Uterus (tissue), 4 donors: ENCODE measurements at places on chromosomes 7 and 10. TPM values are rescaled to one million over a fixed set of nuclear protein-coding genes. Genes with fewer than 3 reads are reported as not detected.

DNA sequence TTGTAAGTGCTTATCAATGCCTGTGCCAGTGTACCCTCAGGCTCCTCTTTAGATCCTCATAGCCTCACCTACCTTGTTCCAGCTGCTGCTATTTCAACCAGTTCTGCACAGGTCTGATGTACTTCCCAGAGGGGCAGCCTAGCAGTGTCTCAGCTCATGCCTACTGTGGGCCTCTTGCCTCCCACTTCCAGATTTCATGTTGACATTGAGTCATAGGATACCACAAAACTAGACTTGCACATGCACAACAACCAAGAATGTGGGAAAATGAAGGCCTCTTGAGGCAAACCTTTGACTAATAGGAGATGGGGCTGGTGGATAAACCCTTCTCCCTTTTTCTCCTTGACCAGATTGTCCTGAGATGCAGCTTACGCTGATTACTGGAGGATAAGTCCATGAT is 31.0 kb downstream of the PON3 start:
- no peaks in the 10 kb centered on the region for H3K27me3 ChIP-seq
- H3K36me3 ChIP-seq: no peaks in the 10 kb centered on the region
- DNase-seq: no peak
- no peak overlapping the region for H3K27ac ChIP-seq

DNA sequence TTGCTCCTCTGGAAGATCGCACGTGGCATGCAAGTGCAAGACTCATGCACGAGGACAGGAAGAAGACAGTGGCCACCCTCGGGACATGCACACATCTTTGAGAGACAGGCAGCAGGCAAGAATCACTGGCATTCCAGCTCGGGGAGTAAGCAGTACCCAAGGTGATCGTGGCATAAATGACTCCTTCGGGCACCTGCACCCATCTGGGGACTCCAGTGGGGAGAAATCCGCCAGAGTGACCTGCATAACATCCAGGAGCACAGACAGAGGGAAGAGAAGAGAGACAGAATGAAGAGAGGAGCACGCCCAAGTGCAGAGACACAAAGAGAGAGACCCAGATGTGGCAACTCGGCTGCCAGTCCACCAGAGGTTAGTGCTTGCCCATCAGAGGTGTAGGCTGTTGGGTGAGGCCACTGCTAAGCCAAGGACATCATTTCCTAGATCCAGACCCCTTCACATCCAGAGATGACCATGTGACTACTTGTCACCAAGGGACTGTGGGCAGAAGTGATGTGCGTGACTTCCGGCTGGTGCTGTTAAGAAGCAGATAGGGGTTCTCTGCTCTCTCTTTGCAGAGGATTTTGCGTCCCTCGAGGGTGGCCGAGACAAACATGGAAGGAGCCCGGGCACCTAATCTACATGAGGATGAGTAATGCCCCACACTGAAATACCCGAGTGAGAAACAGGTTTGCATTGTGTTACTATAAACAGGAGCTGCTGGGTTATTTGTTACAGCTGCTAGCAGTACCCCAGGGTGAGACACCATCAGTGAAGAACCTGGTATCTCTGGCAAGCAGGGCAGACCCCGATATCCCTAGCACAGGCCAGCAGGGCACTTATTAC is 80.6 kb downstream of the VWA2 start:
- H3K27me3 ChIP-seq: no peaks in the 10 kb centered on the region
- no peak for DNase-seq
- no peak overlapping the region for H3K27ac ChIP-seq
- H3K4me3 ChIP-seq: no peak overlapping the region

- H3K27ac ChIP-seq: no peak overlapping the region
- no peak for DNase-seq
- H3K4me3 ChIP-seq: no peak overlapping the region
Observed at GRCh38 chr7:94701555-94701973, 45.6 kb upstream of the SGCE start.

DNA sequence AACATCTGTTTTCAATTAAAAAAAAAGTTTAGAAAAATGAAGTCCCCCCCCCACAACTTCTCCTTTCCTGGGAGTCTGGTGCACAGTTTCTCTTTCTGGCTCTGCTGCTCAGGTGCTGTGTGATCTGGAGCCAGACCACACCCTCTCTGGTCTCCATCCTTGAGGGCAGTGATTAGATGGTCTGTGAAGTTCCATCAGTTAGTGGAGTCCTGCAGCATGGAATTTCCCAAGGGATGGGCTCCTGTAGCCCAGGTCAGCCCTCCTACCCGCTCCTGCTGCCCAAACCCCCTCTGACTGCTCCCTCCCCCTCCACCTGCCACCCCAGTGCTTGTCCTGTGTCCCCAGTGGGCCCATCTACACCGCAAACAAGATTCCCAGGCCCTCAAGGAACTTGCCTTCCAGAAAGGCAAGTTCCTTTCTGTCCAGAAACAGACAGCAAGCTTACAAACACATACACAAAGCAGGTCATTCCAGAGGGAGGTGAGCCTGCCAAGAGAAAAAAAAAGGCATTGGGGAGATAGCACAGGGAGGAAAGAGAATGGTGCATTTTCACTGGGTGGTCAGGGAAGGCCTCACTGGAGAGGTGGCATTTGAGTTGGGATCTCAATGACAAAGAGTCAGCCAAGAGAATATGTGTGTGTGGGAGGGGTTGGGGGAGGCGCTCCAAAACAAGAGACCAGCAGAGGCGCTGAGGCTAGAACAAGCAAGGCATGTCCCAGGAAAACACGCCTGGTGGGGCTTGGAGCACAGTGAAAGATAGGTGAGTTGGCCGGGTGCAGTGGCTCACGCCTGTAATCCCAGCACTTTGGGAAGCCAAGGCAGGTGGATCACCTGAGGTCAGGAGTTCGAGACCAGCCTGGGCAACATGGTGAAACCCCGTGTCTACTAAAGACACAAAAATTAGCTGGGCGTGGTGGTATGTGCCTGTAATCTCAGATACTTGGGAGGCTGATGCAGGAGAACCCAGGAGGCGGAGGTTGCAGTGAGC is 49.5 kb upstream of the SLC29A3 start:
- H3K27ac ChIP-seq: peak overlapping the region; percentile 40
- H3K4me3 ChIP-seq: no peak overlapping the region
- peak; percentile 46 for DNase-seq

- DNase-seq: no peak
- no peaks in the 10 kb centered on the region for H3K27me3 ChIP-seq
- H3K4me1 ChIP-seq: no peaks in the 10 kb centered on the region
Observed at GRCh38 chr7:20816372-20816959, 29.8 kb upstream of the SP8 start.

DNA sequence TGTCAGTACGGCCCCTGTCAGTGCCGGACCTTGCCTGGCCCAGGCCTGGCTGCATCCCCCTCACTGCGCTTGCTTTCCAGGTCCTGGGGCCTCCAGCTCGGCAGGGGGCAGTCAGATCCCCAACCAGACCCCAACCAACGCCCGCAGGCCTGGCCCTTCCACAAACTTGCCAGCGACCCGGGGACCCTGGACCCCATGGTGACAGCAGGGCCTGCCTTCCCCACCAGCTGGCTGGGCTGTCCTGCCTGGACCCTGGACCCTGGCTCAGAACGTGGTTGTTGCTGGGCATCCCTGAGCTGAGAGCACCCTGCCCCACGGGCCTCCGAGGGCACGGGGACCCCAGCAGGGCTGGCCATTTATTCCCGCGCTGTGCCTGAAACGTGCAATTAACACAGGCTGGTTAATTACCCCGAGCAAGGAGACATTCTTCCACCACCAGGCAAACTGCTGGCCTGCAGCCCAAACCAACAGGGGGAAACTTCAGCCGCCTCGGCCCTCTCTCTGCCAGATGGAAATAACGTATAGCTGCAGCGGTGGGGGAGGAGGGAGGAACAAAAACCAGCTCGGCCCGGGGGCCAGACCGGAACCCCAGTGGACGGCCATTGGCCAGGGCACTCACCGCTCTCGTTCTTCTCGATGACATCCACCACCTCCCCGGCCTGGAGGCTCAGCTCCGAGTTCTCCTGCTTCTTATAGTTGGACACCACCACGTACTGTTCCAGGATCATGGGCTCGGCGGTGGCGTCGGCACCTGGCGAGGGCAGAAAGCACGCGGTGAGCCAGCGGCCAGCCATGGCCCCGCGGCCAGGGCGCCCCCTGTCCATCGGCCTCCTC is 167.1 kb downstream of the NEURL1 start:
- H3K4me3 ChIP-seq: peak overlapping the region; percentile 69
- H3K4me1 ChIP-seq: no peaks in the 10 kb centered on the region
- no peaks in the 10 kb centered on the region for H3K36me3 ChIP-seq
- H3K27me3 ChIP-seq: no peaks in the 10 kb centered on the region
- DNase-seq: no peak

DNA sequence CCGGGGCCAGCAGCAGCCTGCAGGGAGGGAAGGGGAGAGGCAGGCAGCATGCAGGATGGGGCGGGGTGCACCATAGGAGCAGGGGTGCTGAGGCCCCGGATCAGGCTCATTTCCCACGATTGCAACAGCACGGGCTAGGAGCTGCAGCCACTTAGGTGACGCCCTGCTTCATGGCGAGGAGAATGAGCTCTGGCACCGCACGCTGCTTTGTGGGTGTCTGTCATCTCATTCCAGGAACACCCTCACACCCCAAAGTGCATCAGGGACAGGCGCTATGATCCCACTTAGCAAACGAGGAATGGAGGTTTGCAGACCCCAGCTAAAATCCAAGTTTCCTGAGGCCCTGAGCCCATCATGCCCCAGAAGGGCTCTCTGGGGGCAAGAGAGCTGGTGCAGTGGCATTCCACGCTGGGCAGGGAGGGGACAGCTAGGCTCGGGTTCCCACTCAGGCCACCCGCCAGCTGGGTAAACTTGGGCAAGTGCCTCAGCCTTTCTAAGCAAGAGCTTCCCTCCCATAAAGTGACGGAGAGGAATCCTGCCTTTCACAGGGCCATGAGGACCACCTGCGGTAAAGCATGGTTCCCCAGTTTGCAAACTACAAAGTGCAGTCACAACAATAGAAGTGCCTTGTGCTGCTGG is 9.3 kb downstream of the KCNH2 start:
- DNase-seq: no peak
- H3K27me3 ChIP-seq: no peaks in the 10 kb centered on the region
- no peak overlapping the region for H3K4me3 ChIP-seq
- no peaks in the 10 kb centered on the region for H3K36me3 ChIP-seq

GRCh38 chr7:30135301-30136116 is 723 bp downstream of the MTURN start:
- DNase-seq: peak; percentile 56
- H3K36me3 ChIP-seq: no peaks in the 10 kb centered on the region
- H3K4me1 ChIP-seq: peaks cover 8% of the 10 kb centered on the region
- H3K4me3 ChIP-seq: peak overlapping the region; percentile 85

- DNase-seq: no peak
- H3K4me3 ChIP-seq: no peak overlapping the region
- no peaks in the 10 kb centered on the region for H3K36me3 ChIP-seq
- no peak overlapping the region for H3K27ac ChIP-seq
Observed at GRCh38 chr10:50577681-50578350, 45.9 kb downstream of the SGMS1 start.

DNA sequence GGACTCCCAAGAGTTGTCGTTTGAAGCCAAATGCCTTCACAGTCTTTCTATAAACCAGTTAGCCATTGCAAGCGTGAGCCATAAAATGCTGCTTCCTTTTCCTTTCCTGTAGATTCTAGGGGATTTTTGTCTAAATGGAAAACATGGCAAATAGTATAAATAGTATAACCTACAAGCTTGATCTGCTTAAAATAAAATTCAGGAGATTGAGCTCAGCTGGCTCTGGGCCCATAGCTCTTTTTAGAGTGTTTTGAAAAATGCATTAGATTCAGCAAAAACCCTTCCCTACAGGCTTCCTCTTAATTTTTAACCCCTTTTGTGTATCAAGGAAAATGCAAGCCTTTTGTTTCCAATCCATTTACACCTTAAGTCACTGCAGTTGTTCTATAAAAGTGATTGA is 190.1 kb upstream of the GDF10 start:
- no peak overlapping the region for H3K4me3 ChIP-seq
- no peaks in the 10 kb centered on the region for H3K4me1 ChIP-seq
- H3K27me3 ChIP-seq: no peaks in the 10 kb centered on the region
- no peaks in the 10 kb centered on the region for H3K36me3 ChIP-seq
- H3K27ac ChIP-seq: no peak overlapping the region

DNA sequence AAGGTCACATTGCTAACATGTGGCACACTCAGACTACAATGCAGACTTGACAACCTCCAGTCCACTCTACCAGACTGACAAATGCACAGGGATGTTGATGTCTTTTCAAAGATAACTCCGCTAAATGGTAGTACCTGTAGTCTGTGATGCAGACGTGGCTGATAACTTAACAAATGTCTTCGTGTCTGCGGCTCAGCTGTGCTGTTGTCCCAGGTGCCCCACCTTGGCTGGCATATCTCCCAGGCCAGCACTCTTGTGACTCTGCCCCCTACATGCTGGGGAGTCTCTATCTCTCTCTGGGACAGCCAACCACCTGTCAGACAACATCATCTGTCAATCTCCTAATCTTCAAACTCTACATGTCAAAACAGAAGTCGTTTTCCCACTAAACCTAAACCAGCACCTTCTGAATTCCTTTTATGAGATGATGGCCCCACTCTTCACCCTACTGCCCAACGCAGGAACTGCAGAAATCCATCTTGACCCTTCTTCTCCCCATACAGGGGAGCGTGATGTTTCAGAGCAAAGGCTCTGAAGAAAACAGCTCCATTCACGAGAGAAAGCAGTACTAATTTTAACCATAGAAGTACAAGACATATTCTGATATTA is 156.4 kb downstream of the USP6NL start:
- H3K36me3 ChIP-seq: no peaks in the 10 kb centered on the region
- DNase-seq: no peak
- H3K4me1 ChIP-seq: no peaks in the 10 kb centered on the region

DNA sequence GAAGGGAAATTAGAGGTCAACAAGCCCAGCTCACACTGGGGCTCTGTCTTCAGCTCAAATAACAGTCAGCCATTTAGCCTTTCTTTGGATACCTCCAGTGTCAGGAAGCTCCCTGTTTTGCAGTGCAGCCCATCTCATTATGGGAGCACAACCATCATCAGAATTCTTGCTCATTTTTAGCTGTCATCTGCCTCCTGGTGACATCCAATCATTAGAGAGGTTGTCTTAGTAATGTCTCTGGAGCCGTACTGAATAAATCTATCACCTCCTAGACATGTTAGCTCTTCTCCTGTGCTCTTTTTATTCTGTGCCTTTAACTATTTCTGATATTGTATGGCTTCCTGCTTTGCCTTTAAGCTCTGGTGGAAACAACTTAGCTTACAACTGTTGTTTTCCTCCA is 74.5 kb downstream of the CHRM2 start:
- no peaks in the 10 kb centered on the region for H3K4me1 ChIP-seq
- no peak overlapping the region for H3K27ac ChIP-seq
- H3K4me3 ChIP-seq: no peak overlapping the region
- H3K27me3 ChIP-seq: no peaks in the 10 kb centered on the region

CTBP2 gene
- 76.0 TPM for total RNA-seq

SNCG gene
- total RNA-seq: 5.5 TPM

MYL10 gene
- total RNA-seq: not detected

UPK3BL2 gene
- total RNA-seq: 1.8 TPM

TRIM50 gene
- not detected for total RNA-seq

CHN2 gene
- total RNA-seq: 9.8 TPM
